GOT3 (cell line): ENCODE measurements at places on chromosomes 3 and 15.

DNA sequence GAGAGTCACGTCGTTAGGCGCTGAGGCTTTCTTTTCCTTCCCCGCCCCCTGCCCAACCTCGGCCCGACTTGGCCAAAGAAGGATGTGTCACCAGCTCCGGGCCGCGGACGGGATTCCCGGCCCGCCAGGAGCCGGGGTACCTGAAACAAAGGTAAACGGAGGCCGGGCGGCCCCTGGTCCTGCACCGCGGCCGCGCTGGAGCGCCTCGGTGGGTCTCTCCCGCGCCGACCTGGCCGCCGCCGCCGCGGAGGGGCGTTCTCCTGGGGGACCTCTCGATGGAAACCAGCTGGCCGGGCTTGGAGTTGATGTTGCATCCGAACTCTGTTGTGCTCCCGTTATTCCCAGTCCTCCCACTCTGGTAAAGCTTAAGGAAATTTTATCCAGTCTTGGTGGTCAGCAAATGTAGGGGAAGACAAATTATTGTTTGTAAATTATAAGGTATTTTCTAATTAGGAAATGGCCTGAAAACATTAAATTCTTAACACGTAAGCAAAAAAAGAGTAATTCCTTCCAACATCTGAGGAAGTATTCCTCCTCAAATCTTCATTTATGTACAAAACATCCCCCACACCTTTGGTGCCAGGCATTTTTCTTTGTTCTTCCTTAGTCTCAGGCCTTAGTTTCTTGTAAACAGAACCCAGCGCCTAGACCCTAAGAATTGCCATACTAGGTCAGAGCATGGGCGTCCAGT lies 888 bp downstream of the PPP2R3A start:
- DNase-seq: no peak

GRCh38 chr3:150393745-150394144 lies 14.4 kb upstream of the TSC22D2 start:
- no peak for DNase-seq

DNA sequence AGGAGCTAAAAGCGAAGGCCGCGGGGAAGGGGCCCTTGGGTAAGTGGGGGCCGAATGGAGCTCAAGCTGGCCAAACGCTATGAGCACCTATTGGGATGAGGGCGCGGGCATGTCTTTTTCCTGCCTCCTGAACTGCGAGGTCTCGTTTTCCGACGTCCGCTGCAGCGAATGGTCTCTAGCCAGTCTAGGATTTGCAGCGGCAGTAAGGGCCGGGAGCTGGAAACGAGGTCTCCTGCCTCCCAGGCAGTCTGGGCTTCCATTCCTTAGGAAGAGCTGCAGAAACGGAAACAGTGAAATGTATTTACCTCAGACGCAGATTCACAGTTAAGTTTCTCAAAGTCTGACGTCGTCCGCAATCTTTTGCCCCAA lies 517 bp downstream of the TMA7 start:
- DNase-seq: no peak

DNA sequence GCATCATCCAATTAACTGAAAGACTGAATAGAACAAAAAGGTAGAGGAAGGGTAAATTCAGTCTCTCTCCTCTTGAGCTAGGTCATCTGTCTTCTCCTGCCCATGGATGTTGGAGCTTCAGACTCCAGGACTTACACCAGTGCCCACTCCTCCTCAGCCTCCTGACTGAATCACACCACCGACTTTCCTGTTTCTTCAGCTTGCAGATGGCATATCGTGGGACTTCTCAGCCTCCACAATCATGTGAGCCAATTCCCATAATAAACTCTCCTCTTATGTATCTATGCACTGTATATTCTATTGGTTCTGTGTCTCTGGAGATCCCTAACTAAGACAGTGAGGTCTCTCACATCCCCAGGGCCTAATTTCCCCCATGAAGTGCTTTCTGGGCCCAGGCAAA lies 140.4 kb downstream of the CD47 start:
- DNase-seq: no peak

GRCh38 chr15:40060236-40060961 lies 21.4 kb upstream of the SRP14 start:
- DNase-seq: no peak

GRCh38 chr3:194554473-194555123 lies 67.8 kb upstream of the ATP13A3 start:
- no peak for DNase-seq

DNA sequence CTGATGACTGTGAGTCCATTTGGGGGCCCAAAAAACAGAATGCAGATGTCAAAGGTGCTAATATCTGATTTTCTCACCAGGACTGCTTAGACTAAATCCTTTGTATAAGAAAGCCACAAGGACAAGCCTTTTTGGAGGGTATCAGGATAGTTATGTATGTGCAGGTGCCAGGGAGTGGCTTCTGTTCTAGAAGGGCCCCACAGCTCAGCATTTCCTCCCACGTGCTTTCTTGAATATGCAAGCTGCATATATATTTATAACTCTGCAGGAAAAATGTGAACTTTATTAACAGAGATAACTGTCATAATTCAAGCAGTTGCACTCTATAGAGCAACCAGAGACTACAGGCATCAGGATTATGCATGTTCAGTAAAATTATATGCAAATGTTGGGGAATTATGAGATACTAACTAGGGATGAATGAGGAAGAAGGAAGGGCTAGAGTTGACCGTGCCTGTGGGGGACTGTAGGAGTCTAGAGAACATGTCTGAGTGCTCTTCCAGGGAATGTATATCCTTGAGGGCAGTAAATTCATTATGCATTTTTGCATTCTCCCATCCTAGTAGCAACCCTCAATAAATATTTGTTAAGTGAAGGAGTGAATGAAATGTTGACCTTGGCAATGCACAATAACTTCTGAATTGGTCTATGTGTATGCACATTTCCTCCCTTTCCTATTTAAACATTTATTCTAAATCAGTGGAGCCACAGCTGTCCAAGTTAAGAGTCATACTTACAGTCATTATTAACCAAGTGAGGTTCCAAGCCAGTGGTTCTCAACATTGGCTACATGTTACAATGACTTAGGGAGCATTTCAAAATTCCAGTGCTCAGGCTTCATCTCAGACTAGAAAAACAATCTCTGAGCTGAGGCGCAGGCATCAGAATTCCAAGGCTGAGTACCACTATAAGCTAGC lies 94.8 kb upstream of the ANKRD28 start:
- DNase-seq: no peak

DNA sequence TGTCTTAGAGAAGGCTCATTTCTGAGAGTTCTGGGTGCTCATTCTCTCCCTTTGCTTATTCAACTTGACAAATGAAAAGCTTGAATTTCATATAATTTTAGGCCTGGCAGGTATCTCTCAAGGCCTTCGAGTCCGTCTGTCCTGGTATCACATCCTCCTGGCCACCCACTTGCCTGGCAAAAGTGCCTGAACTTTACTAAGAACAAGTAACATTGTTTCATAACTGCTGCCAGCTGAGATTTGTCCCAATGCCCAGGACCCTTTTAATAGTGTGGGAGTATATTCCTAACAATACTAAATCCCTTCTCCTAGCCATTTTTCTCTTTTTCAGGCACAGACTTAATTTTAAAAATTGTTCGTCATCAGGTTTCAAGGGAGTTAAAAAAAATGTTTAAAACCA lies 18.1 kb downstream of the LARP6 start:
- no peak for DNase-seq

GRCh38 chr15:57910672-57911071 lies 154.8 kb downstream of the ALDH1A2 start:
- DNase-seq: no peak

DNA sequence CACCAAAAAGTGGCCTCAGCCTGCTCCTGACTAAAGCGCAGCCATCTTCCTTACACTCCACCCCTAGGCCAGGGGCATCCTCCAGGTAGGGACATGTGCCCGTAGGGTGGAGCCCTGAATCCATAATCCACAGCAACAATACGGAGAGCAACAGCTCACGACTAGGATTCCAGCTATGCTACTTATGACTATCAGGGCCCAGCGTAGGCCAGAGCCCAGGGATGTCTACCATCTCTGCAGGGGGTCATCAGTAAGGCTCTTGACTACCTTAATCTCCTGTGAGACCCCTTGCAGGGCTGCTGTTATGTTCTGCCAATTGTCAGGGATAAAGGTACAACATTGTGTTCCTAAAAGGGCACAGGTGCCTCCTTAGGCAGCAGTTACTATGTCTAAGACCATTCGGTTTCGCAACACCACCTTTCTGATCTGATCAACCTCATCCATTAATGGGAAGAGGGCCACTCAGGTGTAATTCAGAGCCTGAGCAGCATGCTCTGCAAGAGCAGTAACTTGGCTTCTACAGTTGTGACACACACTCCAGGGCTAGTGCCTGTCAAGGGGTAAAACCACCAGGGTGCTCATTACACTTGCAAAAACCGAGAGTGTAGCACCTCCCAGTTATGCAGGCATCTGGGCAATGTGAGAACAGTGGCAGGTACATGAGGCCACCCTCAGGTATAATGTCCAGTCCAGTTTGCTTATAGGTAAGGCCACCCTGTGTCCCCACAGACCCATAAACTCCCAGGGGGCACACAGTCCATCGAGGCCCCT lies 11.0 kb downstream of the CCRL2 start:
- no peak for DNase-seq
